ENCODE measurements at places on chromosomes 5 and 9.

- DNase-seq, result no peak
These were observed 42.9 kb downstream of the GLRX start for GRCh38 chr5:95779611-95780010.

DNA sequence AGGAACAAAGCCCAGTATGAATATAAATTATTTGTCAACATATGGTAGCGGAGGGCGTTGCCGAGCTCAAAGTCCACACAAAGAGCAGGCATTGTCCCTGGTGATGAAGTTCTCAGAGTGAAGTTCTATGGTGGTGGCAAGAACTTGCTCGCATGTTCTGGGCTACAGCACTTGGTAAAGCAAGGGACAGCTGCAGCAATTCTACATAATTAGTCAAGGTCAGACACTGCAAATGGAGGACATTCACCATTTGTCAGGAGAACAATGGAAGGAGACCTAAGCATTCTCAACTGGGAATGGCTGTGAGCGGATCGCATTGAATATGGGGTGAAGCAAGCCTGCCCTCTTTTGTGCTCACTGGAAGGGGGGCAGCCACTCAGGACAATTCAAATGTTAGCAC lies 503.8 kb upstream of the ADAMTS16 start:
- no peak for DNase-seq

- no peak for DNase-seq
These were observed 356.9 kb downstream of the NFIB start for GRCh38 chr9:13957089-13957488.

DNA sequence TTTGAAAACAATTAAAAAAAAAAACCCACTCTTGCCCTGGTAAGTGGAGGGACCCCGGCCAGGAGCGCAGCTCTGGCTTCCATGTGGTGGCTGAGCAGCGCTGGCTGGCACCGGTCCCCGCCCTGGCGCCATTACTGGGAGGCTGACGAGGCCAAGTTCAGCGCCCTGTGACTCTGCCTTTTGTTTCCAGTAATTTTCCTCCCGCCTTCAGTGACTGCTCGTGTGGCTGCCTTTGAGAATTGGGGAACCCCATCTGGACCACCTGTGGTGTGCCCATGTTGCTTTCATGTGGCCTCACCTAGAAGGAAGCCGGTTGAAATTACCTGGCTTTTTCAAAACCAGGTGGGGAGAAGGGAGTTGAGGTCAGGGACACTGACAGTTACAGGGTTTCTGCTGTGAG lies 136.1 kb downstream of the GAPVD1 start:
- no peak for DNase-seq

GRCh38 chr5:141915881-141916336 lies 7.8 kb upstream of the DELE1 start:
- no peak for DNase-seq

GRCh38 chr9:93265301-93265971 lies 81.5 kb downstream of the WNK2 start:
- no peak for DNase-seq

GRCh38 chr5:153866176-153866575 lies 172.5 kb downstream of the FAM114A2 start:
- DNase-seq, result no peak

DNA sequence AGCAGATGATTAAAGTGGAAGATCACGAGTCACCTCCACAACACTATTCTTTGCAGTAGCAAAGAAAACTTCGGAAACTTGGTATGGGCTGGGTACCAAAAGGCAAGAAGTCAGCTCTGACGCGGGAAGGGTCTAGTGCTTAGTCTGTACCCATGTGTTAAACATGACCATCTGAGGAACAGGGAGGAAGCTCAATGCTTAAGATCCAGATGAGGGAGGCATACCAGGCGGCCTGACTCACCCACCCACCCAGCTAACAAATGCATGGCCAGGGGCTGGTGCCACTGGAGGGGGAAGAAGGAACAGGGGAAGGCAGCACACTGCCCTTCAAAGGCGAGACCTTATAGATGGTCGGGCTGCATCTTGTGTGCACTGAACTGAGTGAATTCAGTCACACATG lies 41.8 kb downstream of the CAMSAP1 start:
- no peak for DNase-seq

- no peak for DNase-seq
These were observed 594 bp downstream of the FAM120A start for GRCh38 chr9:93451849-93452709.

GRCh38 chr9:72139226-72139625 lies 10.0 kb upstream of the GDA start:
- DNase-seq, result no peak

DNA sequence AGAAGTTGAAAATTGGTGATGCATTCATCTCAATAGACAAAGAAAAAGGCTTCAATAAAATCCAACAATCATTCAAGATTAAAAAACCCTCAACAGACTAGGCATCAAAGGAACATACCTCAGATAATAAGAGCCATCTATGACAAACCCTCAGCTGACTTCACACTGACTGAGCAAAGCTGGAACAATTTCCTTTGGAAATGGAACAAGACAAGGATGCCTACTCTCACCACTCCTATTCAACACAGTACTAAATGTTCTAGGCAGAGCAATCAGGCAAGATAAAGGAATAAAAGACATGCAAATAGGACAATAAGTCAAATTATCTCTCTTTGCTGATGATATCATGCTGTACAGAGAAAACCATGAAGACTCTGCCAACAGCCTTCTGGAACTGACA lies 1188.1 kb downstream of the DTWD2 start:
- no peak for DNase-seq

- no peak for DNase-seq
These were observed 491.5 kb upstream of the TUSC1 start for GRCh38 chr9:26169708-26170107.

DNA sequence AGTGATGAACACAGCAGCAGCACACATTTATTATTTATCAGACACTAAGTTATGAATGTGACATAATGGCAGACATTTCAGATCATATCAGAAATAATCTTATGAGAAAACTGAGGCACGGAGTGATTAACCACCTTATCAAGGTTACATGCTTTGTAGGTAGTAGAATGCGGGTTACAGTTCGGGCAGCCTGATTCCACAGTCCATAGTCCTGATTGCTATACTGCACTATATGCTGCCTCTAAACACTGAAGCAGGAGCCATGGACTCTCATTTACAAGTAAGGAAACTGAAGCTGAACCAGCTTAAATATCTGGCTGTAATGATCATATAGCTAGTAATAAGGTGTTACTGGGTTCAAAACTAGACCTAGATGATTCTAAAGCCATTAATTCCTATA lies 291.3 kb upstream of the ADAMTSL1 start:
- DNase-seq, result no peak
